Hematopoietic multipotent progenitor cell treated with erythropoietin and hydrocortisone succinate and interleukin-3 and kit ligand, for 15 days (in vitro differentiated cells): ENCODE measurements at places on chromosomes 7 and 10.

GRCh38 chr7:70870349-70870748, 261.6 kb upstream of the GALNT17 start:
- DNase-seq, result no peak

GRCh38 chr7:66779669-66780409, 39.3 kb downstream of the RABGEF1 start:
- no peak for DNase-seq

GRCh38 chr10:35574924-35575352, 30.2 kb upstream of the GJD4 start:
- no peak for DNase-seq

DNA sequence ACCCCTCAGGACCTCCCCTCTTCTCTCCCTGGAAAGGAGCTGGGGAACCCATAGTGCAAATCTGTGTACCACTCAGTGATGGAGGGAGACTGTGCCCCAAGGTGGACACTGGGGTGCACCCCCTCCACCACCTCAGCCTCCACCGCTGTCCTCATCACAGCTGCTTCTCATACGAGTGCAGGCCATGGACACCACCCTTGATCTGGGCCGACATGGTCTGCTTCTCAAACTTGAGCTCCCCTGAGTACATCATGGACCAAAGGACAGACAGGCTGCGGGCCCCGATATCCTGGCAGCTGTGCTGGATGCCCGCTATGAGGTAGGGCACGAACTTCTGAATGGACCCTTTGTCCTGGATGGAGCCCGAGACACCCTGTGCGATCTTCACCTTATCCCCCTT, 142.6 kb upstream of the KCNMA1 start:
- no peak for DNase-seq

- no peak for DNase-seq
These were observed 347.8 kb downstream of the ETV1 start for GRCh38 chr7:13641714-13642113.

DNA sequence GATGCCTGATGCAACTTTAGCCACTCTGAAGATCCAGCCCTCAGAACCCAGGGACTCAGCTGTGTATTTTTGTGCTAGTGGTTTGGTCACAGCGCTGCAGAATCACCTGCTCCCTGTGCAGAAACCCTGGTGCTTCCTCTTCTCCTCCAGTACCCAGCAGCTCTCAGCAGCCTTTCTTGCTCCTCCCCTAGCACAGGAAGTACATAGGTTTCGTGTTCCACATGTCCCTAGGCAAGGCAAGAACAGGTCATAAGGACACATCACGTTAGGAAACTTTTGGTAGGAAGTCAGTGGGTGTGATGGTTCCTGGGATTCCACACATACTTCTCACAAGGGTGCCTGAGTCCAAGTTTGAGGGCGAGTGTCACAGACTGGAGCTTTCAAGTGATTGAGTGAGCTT, 167.9 kb upstream of the PRSS1 start:
- DNase-seq, result no peak

GRCh38 chr7:42945821-42946626, 13.8 kb downstream of the MRPL32 start:
- peak; percentile 15 for DNase-seq

GRCh38 chr10:44689368-44689767, 221.8 kb upstream of the TMEM72 start:
- no peak for DNase-seq

DNA sequence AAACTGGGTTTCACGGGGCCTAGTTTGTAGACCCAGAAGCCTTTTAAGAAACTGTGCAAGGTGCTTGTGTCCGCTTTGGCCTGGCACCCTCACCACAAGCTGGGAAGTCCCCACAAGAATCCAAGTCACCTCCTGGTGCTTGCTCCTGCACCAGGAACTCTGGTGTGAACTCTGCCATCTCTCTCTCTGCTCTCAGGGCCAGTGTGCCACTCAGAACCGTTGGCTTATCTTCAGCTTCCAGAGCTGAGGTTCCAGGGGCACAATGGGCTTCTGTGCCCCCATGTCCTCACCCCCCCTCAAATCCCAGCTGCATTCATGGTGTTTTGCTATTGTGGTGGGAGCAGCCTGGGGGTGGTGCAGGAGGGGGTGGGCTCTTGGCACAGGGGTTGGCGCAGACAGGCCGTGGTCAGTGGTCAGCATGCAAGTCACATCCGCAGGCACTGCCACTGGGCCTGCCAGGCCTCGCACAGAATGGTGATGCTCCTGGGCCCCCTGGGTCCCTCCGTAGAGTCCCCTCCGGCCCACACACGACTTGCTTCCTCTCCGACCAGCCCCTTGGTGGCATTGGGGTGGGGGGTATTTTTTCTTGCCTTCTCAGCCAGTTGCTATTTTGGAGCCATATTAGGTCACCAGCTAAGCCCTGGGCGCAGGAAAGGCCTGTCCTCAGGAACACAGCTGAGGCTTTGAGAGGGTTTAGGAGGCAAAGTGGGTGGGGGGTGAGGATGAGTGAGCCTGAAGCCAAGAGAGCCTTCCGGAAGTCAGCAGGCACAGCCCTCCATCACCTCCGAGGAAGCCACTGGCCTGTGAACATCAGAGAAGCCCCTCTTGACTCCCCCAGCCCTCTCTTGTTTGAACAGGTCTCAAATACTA, 3.0 kb downstream of the ZCCHC24 start:
- DNase-seq, result no peak

- DNase-seq, result no peak
These were observed 17.9 kb upstream of the SERPINE1 start for GRCh38 chr7:101108961-101109360.

GRCh38 chr10:22816298-22816653, 101.9 kb upstream of the PIP4K2A start:
- DNase-seq, result no peak

DNA sequence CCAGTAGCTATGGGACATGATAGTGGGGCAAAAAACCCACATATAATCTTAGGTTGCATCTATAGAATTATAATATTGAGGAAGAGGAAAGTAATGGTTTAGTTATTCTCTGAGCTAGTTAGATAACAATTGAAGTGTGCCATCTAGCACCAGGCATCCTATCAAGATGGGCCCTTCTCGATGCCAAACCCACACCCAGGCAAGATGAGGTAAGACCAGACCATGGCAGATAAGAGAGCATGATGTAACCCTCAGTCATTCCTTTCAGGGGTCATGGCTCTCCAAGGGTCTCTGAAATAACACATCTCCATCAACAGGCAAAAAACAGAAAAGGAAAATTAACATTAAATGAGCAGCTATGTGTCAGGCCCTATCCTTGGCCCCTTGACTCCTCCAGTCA, 128.7 kb downstream of the SH3PXD2A start:
- no peak for DNase-seq

DNA sequence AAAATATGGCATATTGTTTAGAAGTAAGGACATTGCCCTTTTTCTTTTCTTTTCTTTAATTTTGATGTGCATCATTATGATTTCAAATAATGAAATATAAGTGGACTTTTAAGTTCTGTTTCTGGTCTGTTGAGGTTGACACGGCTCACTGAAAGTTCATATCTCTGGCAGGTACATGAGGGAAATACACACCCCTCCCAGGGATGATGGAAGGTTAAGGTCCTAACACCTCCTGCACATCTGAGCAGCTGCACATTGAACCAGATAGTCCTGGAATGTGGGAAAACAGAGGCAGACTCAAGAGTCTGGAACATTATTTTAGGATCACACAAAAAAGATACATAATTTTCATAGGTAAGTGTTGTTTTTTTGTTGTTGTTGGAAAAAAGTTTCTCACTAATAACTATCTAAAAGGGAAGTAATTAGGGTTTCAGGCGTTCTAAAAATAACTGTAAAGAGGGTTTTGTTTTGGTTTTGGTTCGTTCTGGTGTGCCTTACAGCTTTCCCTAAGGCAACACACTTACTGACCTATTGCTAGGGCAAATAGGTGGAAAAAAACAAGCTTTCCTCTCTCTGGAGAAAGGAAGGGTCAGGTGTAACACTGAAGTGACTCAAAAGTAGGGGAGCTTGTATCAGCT, 201.2 kb upstream of the PRKCQ start:
- no peak for DNase-seq

GRCh38 chr10:128747582-128748346, 621.5 kb upstream of the MKI67 start:
- DNase-seq, result no peak

DNA sequence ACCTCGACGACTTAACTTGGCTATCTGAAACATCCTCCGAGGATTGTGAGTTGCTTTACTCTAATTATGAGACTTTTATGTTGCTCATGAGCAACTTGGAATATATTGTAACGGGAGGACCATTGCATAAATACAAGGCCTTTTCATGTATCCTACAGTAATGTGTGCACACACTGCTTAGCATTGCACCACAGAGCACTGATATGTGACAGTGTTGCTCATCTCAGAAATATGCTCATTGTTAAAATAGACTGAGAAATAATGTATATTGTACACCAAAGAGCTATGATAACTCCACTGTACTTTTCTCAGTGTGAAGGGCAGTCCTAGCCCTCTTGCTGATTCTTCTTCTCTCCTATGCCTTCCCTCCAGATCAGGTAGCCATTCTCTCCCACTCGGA, 102.8 kb upstream of the CDK13 start:
- no peak for DNase-seq

DNA sequence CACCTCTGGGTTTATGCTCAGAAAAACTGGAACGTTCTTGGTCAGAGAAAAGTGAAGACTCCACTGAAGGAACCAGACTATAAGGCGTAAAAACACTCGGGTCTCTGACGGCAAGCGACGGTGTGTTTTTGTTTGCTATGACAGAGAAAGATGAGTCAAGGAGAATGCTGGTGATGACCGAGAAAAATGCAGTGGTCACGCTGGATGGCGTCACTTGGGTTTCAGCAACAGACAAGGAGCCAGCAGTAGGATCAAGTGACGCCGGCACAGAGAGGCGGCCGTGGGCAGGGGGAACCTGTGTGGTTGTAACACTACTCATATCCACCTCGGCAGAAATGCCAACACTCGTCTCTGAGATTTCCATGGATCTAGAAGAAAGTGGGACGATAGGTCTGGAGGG, 63.4 kb downstream of the KIAA1549 start:
- no peak for DNase-seq

DNA sequence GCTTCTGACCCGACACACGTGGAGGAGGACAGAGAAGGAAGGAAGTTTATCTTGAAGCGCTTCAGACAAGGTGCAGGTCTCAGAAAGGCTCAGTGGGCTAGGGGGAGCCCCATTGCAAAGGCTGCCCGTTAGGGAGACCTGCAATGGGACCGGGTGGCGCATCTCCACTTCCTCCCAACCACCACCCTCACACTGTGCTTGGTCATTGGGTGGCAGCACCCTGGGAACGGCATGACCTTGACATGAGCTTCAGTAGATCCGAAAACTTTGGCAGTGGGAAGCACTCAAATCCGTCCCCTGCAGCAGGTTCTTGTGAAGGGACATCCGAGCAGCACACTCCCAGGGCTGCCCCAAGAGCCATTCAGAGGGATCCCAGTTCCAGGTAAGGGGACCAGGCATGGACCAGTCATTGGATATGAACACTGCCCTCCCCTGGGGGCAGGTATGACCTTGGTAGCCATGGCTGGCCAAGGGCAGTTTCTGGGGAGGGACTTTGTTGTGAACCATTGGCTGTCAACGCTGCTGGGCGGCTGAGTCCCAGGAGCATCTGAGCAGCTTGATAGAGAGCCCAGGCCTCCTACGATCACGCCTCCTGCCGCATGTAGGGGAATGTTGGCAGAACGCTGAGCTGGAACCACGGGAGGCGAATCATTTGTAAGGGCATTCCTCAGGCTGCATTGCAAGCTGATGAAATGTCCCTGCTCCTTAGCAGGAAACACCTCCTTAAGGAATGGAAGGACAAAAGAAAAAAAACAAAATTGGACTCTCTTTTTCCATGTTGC, 31.7 kb downstream of the GALNTL5 start:
- DNase-seq, result no peak

GRCh38 chr10:59888781-59889435, 17.4 kb downstream of the CCDC6 start:
- no peak for DNase-seq

- DNase-seq, result no peak
These were observed 648.1 kb upstream of the FOXK1 start for GRCh38 chr7:4033996-4034395.

GRCh38 chr7:77684030-77684429, 12.2 kb upstream of the RSBN1L start:
- DNase-seq, result no peak

- DNase-seq, result no peak
These were observed 73.0 kb downstream of the NEURL1 start for GRCh38 chr10:103566536-103566935.

GRCh38 chr10:124864421-124865193, 63.0 kb downstream of the ABRAXAS2 start:
- DNase-seq, result no peak

DNA sequence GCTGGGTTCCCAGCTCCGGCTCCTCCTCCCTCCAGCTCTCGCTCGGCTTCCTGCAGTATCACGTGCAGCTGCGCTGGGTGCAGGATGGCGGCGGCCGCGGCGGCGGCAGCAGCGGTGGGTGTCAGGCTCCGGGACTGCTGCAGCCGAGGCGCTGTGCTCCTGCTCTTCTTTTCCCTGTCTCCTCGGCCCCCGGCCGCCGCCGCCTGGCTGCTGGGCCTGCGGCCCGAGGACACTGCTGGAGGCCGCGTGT, at the start of gene CNNM1:
TSS of gene CNNM1 (plus strand) at position 53 of the 250 bp plus-strand sequence. CDS start at position 85, 32 bp downstream.
- no peak for DNase-seq

DNA sequence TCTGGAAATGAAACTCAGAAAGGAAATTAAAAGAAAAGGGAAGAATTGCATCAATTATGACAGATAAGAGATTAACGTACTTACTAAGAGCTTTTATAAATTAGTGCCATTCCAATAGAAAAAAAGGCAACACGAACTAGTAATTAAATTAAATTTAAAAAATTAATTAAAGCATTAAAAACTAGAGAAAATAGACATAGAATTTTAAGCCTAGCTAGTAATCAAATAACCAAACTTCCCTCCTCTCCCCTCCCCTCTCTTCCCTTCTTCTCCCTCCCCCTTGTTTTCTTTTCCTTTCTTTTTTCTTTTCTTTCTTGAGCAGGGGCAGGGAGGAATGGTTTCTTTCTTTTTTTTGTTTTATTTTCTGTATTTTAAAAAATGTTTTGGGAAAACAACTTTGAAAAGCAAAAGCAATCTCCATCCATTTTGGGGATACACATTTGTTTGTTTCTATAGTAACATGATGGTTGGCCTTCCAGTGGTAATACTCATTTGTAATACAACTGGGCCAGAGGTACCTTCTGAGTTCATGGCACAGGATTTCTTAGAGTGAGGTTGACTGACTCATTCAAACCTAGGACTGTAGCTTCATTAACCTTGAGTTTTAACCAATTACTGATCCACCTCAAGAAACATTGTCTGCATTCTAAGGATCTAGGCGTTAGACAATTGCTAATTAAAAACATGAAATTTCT, 132.6 kb downstream of the ST7 start:
- no peak for DNase-seq

DNA sequence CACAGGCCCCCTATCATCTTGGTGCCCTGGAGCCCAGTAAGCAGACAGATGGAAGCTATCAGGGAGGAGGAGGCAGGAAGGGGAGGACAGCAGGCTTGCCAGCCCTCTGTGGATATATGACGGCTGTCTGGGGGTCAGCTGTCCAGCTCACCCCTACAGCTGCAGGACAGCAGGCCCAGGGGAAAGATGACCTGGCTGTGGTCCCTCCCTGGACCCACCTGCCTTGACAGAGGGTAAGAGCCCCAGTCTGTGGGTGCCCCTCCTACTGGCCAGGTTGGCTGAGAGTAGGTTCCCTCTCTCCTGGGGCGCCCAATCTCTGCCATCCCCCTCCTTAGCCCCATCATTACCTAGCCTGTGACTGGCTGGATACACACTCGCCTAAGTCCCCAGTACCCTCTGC, 62.5 kb downstream of the C10orf143 start:
- no peak for DNase-seq

- no peak for DNase-seq
These were observed 90.5 kb upstream of the PITRM1 start for GRCh38 chr10:3263082-3263481.

- no peak for DNase-seq
These were observed 408.2 kb upstream of the ZMIZ1 start for GRCh38 chr10:78660446-78661106.

- no peak for DNase-seq
These were observed 828 bp upstream of the CFAP70 start for GRCh38 chr10:73359492-73359891.
